Renal cortical epithelial cell (primary cell): ENCODE measurements at places on chromosomes 7 and 10.

GRCh38 chr7:55308186-55308929, 56.8 kb upstream of the LANCL2 start:
- DNase-seq, result peak; percentile 2

DNA sequence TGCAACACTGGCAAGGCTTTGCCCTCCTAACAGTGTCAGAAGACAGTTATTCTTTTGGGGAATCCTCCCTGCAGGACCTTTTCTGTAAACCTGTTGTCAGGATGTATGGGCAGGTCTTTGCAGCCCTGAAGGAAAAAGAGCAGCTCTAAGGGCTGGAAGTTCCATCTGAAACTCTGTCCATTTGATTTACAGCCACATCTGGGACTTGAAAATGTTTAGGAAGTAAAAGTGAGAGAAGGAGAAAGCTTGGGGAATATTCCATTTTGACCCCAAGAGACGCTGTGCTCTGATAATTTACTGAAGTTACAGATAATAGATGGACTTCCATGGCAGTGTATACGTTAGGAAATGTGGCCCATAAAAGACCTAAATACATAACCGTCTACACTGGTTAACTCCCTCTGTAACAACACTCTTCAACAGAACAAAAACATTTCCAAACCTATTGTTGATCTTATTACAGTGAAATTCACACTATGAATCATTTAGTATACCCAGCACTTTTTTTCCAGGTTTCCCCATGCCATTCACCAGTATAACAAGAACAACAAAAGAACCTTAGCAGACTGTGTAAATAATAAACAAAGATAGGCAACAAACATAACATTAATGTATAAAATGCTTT, 89.1 kb downstream of the KIAA1549 start:
- peak; percentile 9 for DNase-seq

DNA sequence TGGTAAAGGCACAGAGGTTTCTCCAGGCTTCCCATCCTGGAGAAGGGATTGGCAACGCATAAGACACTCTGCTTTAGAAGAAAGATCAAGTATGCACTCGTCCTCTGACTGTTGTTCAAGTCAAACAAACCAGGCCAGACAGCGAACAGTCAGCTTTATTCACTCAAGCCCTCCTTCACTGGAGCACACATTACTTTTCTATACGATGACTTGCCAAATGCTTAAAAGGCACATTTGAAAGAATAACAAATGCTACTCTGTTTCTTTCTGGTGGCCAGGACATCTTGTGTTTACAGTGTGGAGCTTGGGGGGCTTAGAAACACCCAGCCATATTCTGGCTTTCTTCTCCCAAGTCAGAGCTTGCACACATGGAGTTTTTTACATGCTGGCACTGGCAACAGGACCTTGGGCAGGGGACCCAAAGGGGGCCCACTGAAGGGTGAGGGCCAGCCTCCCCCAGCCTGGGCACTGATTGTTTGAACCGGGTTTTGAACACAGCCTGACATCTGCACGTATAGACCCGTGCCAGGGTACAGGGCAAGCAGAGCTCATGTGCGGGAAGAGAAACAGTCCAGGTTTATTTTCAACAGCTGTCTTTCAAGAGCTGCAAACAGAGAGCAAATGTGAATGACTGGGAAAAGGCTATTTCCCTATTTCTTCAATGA, 33.3 kb upstream of the FGFR2 start:
- no peak for DNase-seq

DNA sequence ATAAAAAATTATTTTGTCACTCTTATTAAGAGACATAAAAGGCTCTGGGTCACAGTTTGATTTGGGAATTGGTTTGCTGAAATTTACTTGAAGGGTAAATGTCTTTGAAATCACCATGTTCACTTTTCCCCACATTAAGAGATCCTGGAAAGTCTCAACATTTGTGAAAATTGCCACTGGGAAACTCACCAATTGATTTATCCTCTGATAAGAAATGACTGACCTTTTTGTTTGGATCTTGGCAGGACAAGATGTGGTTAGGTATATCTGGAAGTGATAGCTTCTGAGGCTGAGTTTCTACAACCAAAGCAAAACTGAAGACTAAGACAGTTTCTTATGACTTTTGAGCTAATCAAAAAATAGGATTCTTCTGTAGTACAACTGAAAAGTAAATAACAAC, 107.1 kb upstream of the TMEM106B start:
- no peak for DNase-seq

- DNase-seq, result no peak
Measured at GRCh38 chr10:80161321-80162083, 29.0 kb downstream of the PLAC9 start.

GRCh38 chr7:50751146-50751545, 31.6 kb downstream of the GRB10 start:
- no peak for DNase-seq

DNA sequence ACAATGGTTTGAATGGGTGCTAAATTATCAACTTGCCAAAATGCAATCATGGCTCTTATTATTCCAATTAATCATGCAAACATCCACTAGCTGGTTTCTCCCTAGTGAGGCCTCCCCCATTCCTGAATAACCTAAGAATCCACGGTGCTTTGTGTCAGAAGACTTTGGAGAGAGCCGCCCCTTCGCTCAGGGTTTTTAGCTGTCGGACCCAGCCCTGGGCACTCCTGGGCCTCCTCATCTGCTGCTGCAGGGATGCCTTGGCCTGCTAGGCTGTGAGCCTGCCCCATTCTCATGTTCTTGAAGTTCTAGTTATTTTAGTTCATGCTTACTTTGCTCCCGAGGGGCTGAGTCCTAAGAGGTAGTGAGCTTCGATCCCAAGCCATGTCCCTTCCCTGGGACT, 34.1 kb upstream of the SFRP5 start:
- no peak for DNase-seq

DNA sequence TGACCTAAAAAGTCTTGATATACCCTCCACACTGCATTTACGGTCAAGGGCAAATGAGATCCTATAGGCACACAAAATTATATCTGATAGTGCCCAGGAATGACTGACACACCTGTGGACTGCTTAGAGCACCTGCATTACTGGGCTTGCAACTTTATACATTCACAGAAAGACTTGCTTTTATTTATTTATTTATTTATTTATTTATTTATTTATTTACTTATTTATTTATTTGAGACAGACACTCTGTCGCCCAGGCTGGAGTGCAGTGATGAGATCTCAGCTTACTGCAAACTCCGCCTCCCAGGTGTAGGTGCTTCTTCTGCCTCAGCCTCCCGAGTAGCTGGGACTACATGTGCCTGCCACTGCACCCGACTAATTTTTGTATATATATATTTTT, 6.5 kb upstream of the IFT22 start:
- no peak for DNase-seq

GRCh38 chr10:68565658-68566057, 5.5 kb downstream of the TET1 start:
- DNase-seq, result no peak

DNA sequence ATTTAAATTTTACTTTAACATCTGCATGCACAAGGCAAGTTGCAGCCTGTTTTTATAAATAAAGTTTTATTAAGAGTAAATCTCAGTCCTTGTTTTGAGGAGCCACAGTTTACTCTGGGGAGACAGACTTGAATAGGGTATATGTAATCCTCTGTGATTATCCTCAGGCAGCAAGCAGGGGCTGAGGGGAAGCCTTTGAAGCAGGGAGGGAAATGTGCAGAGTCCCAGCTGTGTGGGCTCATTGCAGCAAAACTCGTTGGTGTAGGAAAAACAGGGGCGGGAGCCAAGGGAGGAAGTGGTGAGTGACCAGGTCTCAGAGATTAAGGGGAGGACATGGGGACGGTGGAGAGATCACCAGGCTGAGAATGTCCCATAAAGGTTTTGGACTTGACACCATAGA, 34.3 kb upstream of the SMC3 start:
- no peak for DNase-seq

GRCh38 chr7:416761-417624, 102.7 kb downstream of the PDGFA start:
- no peak for DNase-seq

DNA sequence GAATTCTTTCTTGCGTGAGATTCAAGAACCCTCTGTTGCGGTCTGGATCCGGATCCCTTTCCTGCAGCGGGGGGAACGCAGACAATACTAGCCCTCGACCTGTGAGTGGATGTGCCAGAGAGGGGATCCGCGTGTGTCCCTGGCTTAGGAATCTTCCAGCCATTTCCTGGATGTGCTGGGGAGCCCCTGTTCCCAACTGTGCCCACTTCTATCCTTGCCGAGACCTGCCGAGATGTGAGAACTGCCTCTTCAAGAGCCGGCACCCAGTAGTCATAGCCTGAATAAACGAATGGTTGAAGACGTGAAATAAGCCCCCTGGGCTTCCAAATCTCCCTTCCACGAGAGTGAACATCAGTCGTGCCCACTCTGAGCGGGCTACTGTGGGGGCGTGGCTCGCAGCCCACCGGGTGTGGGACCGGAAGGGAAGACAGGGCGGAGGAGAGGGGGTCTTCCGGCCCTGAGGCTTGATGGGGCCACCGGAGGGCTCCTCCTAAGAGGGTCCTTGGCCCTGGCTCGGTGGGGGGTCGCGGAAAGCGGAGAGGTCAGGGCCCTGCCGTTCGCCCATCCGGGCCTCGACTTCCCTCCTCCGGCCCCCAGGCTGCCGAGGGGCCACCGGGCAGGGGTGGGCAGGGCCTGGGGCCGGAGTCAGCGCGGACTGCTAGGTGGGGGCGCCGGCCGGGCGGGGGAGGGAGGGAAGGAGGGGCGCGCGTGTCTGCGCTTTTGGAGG, 1.3 kb upstream of the CCDC136 start:
- DNase-seq, result no peak

DNA sequence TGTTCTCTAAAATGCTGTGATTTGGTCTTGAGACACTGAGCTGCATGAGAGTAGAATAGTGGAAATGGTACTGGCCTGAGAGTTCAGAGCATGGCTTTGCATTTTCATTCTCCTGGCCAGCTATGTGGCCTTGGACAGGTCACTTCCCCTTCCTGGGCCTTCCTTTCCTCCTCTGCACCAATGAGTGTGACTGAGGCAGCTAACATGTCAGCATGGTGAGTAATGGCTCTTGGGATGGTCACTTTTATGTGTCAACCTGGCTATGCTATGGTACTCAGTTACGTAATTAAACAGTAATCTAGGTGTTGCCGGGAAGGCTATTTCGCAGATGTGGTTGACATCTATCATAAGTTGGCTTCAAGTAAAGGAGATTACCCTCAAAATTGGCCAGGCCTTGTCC, 109.3 kb downstream of the RTKN2 start:
- DNase-seq, result no peak

DNA sequence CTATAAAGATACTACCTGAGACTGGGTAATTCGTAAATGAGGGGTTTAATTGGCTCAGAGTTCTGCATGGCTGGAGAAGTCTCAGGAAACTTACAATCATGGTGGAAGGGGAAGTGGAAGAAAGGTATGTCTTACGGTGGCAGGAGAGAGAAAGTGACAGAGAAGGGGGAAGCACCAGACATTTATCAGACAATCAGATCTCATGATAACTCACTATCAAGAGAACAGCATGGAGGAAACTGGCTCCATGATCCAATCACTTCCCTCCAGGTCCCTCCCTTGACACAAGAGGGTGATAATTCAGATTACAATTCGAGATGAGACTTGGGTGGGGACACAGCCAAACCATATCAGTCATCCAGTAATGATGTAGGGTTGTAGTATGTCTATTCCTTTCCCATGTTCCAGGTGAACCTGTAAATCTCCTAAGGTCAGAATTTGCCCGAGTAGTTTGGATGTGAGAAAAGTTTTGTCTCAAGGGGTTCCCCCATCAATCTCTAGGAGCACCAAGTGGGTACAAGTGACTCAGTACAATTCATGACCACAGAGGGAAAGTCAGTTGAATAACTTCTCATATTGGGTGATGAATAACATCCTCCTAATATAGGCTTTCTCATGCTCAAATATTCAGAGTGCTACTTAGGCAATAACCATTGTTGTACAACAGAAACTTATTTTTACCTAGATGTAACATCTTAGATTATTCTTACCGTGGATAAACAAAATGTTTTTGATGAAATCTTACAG, 39.7 kb upstream of the MTPN start:
- DNase-seq, result no peak

DNA sequence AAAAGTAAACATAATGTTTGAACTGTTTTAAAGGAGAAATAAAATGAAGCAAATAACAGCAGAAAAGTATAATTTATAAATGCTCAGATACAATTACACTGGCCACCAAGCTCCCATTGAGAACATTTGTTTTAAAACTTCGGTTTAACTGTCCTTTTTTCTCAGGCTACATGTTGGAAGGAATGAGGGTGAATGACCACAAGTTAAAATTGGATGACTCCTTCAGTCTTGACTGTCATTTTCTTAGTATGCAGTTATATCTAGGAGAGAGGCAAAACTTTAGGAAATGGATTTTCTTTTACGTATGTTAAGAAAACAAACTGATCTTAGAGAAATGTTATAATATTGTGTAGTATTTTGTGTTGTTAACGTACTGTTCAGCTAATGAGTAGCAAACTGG, 5.0 kb downstream of the TRIM24 start:
- DNase-seq, result no peak

DNA sequence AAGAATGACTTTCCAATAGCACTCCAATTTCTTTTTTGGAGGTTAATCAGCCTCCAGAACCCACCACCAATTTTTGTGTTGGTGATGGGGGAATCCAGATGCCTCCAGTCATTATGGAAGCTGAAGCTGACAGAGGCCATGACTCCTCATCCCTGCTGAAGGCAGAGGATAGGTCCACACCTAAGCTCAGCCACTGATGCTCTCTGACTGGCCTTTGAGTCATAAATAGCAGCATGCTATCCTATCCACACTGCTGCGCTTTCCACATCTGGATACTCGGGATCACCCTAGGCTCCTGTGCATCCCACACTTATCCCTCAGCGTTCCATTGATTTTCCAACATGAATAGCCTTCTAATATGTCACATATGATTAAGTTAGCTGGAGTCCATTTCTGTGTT, 124.2 kb downstream of the TES start:
- DNase-seq, result no peak

DNA sequence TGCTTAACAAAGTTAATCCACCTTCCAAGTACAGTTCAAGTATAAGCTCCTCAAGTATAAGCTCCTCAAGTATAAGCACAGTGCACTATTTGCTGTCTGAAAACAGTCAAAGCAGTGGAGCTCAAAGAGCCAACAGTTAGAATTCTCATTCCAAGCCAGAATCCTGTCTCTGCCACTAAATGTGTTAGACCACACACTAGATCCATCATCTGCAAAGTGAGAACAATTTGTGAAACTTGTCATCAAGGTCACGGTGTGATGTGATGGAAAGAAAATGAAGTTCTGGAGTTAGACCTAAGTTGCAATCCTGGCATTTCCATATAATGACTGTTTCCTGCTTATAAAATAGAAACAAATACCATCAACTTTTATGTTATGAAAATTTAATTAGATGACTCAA, 602.5 kb downstream of the TNS3 start:
- no peak for DNase-seq

DNA sequence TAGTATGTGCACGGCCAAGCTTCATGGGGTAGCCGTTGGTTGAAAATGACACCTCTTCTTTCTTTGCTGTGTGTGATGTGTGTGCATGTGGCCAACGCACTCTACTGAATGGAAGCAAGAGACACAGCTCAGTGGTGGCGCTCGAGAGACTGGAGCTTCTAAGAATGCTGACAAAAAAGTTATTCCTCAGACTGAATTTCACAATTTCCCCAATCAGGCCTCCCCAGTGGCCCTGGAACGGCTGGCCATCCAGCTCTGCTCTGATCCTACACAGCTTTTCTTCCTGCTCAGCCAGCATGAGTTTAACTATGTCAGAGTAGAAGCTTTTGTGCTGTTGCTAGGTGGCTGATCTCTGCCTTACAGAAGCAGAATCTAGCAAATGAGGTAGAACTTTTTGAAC, 186.7 kb upstream of the PLXDC2 start:
- DNase-seq, result peak; percentile 9

GRCh38 chr7:87615197-87615596, 13.0 kb upstream of the RUNDC3B start:
- DNase-seq, result no peak

- DNase-seq, result peak; percentile 48
Measured at GRCh38 chr10:3192856-3193635, 20.5 kb upstream of the PITRM1 start.
